Stimulated activated CD4-positive, alpha-beta T cell treated with anti-CD3 and anti-CD28 coated beads, Interleukin-1b, Interleukin-23, amount 100 ng/mL, for 1 hour (primary cell): ENCODE measurements at places on chromosomes 4 and X.

GRCh38 chr4:3461515-3462291 is 1.4 kb upstream of the DOK7 start:
- no peak for DNase-seq

GRCh38 chrX:135591871-135592270 is 71.4 kb downstream of the INTS6L start:
- DNase-seq, result no peak

DNA sequence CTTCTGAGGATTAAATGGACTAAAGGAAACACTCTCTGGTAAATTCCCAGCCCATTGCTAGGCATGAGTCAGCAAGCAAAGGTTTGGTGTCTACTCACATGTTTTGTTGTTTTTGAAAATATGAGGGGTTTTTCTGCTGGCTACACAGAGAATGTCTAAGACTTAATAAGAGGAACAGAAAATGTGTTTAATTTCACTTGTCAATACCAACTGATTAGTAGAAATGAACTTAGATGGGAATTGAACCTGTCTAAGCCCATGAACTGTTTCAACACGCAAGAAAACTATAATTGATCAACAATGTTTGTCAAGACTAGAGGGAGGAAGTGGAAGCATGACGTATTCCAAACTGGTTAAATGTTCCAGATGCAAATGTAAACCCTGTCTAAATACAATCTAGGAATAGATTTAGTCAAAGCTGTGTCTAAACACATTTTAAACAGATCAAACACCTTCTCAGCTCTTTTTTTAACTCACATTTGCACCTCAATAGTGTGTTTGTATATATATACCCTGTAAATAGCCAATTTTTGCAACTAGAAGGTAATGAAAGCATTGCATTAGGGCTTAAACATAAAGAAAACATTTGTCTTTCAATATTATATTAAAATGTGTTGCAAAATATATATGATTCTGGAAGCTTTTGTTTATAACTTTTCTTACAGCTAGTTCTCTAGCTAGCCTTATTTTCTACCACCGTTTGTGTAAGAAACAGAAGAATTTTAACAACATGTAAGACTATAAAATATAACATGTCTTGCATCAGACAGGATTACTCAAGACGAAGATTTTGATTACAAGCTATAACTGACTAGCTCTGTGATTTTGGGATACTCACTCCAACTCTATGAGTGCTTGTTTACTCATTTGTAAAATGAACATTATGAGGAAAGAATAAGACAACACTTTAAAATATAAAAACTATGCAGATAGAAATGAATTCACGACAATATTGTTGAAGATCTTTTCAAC is 607.8 kb downstream of the FSTL5 start:
- DNase-seq, result no peak

- DNase-seq, result no peak
Measured at GRCh38 chr4:122733787-122734120, 1.2 kb downstream of the BBS12 start.

- no peak for DNase-seq
Measured at GRCh38 chrX:49176421-49177326, 5.0 kb downstream of the PLP2 start.

DNA sequence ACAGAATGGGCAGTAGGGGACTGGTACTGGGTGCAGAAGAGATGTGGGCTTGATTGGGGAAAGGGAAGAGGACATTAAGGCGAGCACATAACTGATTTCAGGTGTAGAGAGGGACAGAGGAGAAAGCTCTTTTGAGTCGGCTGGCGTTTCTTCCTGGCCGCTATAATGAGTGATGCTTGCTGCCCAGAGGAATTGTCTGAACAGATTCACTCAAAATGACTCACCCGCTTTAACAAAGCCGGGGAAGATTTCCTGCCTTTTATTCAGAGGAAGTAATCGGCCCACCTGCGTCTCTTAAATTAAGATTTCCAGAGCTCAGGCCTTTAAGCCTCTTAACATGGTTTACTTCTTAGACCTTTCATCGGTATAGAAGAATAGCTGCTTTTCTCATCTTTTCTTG is 102.1 kb upstream of the AP1S2 start:
- no peak for DNase-seq

GRCh38 chr4:8675906-8676305 is 83.3 kb downstream of the CPZ start:
- DNase-seq, result no peak

- no peak for DNase-seq
Measured at GRCh38 chr4:108166038-108166437, 2.7 kb downstream of the LEF1 start.

- no peak for DNase-seq
Measured at GRCh38 chr4:69974631-69975030, 9.1 kb upstream of the CSN2 start.

GRCh38 chr4:6107886-6108285 is 89.7 kb upstream of the C4orf50 start:
- DNase-seq, result no peak

GRCh38 chrX:22389556-22390179 is 117.0 kb downstream of the CBLL2 start:
- DNase-seq, result no peak

DNA sequence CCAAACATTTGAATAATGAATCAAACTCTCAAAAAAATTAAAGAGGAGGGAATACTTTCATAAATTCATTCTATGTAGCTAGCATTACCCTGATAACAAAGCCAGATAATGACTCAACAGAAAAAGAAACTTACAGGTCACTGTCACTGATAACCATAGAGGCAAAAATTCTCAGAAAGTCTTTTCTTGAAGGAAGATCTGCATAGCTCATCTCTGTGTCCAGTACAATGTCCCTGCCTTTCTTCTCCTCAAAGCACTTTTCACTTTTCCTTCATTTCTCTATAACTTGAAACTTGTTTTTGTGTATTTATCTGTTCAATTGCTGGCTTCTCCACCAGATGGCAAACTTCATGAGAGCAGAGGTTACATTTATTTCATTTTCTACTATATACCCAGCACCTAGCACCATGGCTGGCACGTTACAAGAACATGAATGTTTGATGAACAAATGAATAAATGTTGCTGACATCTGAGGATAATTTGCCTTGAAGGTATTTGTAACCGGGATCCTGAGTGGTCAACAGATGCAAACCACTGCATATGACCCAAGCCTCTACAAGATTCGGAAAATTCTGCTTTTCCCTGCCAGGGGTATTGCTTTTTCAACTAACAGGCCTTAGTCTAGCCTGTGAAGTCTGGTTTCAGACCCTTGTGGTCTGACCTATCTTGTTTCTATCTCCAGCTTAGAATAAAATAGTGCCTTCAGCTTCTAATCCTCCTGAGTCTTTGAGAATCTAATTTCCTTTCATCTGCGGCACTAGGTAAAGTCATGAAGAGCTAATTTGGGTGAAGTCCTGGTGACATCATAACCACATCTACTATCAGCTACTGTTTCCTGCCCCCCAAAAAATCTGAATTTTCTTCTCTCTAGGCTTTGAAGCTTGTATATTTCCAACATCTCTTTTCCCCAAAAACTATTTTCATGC is 52.5 kb upstream of the ANTXR2 start:
- DNase-seq, result no peak

DNA sequence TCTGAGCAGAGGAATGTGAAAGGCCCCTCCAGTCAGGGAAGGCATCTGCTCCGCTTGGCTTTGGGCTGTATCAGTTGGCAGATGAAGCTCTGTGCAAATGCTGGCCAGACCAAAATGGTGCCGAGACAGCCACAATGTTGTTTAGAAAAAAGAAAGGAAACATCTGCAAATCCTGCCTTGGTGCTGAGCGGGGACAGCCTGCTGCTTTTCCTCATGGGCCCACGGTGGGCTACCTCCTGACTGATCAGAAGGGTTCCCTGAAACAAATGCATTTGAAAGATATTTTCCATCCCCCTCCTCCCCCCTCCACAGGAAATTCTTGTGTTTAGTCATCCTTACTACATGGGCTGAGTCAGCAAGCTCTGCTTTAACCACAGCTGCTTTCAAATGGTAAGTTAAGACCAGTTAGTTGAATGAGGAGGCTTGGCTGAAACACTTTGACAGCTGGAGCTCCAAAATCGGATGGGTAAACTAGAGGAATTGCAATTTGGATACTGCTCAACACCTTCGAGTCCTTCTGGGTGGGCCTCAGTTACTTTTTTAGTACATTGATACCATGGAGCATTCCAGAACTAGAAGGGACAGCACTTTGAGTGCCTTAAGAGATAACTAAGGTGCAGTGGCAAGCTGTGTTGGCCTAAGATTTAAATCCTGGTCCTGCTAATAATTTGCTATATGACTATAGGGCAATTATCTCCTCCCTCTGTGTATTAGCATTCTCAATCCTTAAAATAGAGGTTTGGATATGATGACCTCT is 36.0 kb downstream of the PLAC1 start:
- no peak for DNase-seq

DNA sequence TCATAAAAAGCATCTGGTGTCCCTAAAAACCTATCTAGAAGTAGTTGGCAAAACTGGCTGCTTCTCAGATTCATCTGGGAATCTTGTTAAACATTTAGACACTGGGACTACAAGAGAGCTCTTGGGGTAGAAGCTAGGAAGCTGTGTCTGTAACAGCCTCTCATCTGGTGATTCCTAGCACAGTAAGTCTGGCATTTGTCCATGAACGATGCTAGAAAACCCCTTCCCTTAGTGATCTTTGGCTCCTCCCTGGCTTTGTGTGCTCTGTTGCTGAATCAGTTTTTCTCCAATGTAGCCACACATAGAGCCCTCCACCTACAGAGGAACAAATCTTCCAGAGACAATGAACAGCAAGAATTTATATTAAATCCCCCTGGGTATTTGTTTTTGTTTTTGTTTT is 951.7 kb upstream of the LCORL start:
- no peak for DNase-seq

GRCh38 chrX:20313899-20314298 is 47.2 kb upstream of the RPS6KA3 start:
- DNase-seq, result no peak

GRCh38 chrX:42739741-42740140 is 38.2 kb downstream of the PPP1R2C start:
- no peak for DNase-seq

GRCh38 chr4:176262243-176262642 is 6.8 kb downstream of the ASB5 start:
- no peak for DNase-seq

- no peak for DNase-seq
Measured at GRCh38 chr4:40065010-40065409, 8.4 kb downstream of the N4BP2 start.

DNA sequence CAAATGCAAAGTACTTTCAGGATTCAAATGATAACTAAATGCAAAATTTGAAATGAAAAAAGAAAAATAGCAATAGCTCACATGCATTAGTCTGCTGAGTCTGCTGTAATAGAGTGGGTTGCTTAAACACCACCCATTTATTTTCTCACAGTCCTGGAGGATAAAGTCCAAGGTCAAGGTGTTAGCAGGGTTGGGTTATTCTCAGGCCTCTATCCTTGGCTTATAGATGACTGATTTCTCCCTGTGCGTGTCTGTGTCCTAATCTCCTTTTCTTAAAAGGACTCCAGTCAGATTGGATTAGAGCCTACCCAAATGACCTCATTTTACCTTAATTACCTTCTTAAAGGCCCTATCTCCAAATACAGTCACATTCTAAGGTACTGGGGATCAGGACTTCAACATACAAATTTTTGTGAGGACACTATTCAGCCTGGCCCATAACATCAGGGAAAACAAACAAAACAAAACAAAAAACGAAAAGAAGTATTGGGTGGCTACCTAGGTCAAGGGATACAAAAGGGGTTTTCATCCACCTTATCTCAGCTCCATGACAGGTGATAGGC is 6.3 kb upstream of the TBL1X start:
- no peak for DNase-seq

GRCh38 chrX:45110494-45110893 is 90.2 kb downstream of the DIPK2B start:
- DNase-seq, result no peak
